ENCODE measurements at places on chromosomes 1 and 21. TPM values are rescaled to one million over a fixed set of nuclear protein-coding genes. Genes with fewer than 3 reads are reported as not detected.

GRCh38 chr1:174818014-174818616 lies 181.6 kb upstream of the CACYBP start:
- no peak overlapping the region for H3K27ac ChIP-seq
- H3K4me1 ChIP-seq = peaks cover 5% of the 10 kb centered on the region
- H3K27me3 ChIP-seq = no peaks in the 10 kb centered on the region
- H3K4me3 ChIP-seq = no peak overlapping the region

GRCh38 chr1:110119843-110120242 lies 7.6 kb downstream of the UBL4B start:
- H3K27me3 ChIP-seq = 0 out of 2 replicates have a peak, but pooled peaks cover 3% of the 10 kb centered on the region
- H3K4me1 ChIP-seq = no peaks in the 10 kb centered on the region
- H3K4me3 ChIP-seq = no peak overlapping the region
- no peak for DNase-seq

- H3K4me3 ChIP-seq = no peak overlapping the region
- H3K27me3 ChIP-seq = no peaks in the 10 kb centered on the region
- H3K36me3 ChIP-seq = no peaks in the 10 kb centered on the region
- no peak overlapping the region for H3K27ac ChIP-seq
- DNase-seq = no peak
Measured at GRCh38 chr1:121517586-121518230, 332.9 kb downstream of the SRGAP2C start.

GRCh38 chr1:244841273-244841927 lies 5.9 kb downstream of the COX20 start:
- no peaks in the 10 kb centered on the region for H3K27me3 ChIP-seq
- DNase-seq = no peak
- H3K27ac ChIP-seq = no peak overlapping the region
- H3K36me3 ChIP-seq = peaks cover 66% of the 10 kb centered on the region
- H3K4me3 ChIP-seq = no peak overlapping the region
- H3K4me1 ChIP-seq = no peaks in the 10 kb centered on the region

- no peaks in the 10 kb centered on the region for H3K4me1 ChIP-seq
- H3K27ac ChIP-seq = no peak overlapping the region
- H3K4me3 ChIP-seq = no peak overlapping the region
- no peaks in the 10 kb centered on the region for H3K27me3 ChIP-seq
- H3K36me3 ChIP-seq = no peaks in the 10 kb centered on the region
Measured at GRCh38 chr1:5980314-5981008, 11.8 kb downstream of the NPHP4 start.

DNA sequence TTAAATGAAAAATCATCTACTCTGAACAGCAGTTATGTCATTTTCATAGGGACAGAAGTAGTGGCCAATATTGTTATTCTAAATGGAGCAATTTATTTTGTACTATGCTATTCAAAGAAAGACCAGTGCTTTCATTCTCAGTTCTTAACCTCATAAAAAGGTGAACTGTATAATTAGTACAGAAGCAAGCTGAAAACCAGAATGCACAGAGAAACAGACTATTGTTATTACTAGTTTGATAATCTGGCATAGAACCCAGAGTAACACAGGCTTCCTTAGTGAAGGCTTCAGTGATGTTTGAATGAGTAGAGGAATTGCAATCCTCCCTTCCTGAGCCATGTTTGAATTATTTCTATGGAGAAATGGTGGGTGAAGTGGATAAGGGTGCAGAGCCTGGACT lies 131.6 kb upstream of the LRRC7 start:
- H3K27ac ChIP-seq = no peak overlapping the region
- H3K27me3 ChIP-seq = no peaks in the 10 kb centered on the region
- DNase-seq = no peak
- no peaks in the 10 kb centered on the region for H3K36me3 ChIP-seq
- H3K4me3 ChIP-seq = no peak overlapping the region

- no peak overlapping the region for H3K4me3 ChIP-seq
- DNase-seq = no peak
- H3K36me3 ChIP-seq = no peaks in the 10 kb centered on the region
Measured at GRCh38 chr1:101100674-101101073, 75.1 kb upstream of the DPH5 start.

GRCh38 chr1:99979091-99979490 lies 9.3 kb downstream of the SLC35A3 start:
- no peaks in the 10 kb centered on the region for H3K27me3 ChIP-seq
- no peak for DNase-seq
- H3K4me3 ChIP-seq = no peak overlapping the region
- peaks cover 6% of the 10 kb centered on the region for H3K36me3 ChIP-seq
- H3K4me1 ChIP-seq = no peaks in the 10 kb centered on the region

GRCh38 chr1:90591355-90591969 lies 125.6 kb downstream of the BARHL2 start:
- H3K4me3 ChIP-seq = no peak overlapping the region
- no peaks in the 10 kb centered on the region for H3K27me3 ChIP-seq
- H3K4me1 ChIP-seq = no peaks in the 10 kb centered on the region
- no peak for DNase-seq
- H3K36me3 ChIP-seq = no peaks in the 10 kb centered on the region

- 0 out of 2 replicates have a peak, but pooled peaks cover 3% of the 10 kb centered on the region for H3K4me1 ChIP-seq
- H3K27me3 ChIP-seq = no peaks in the 10 kb centered on the region
- no peak overlapping the region for H3K27ac ChIP-seq
- no peak overlapping the region for H3K4me3 ChIP-seq
- H3K36me3 ChIP-seq = no peaks in the 10 kb centered on the region
Measured at GRCh38 chr1:198128533-198128932, 28.3 kb upstream of the NEK7 start.

DNA sequence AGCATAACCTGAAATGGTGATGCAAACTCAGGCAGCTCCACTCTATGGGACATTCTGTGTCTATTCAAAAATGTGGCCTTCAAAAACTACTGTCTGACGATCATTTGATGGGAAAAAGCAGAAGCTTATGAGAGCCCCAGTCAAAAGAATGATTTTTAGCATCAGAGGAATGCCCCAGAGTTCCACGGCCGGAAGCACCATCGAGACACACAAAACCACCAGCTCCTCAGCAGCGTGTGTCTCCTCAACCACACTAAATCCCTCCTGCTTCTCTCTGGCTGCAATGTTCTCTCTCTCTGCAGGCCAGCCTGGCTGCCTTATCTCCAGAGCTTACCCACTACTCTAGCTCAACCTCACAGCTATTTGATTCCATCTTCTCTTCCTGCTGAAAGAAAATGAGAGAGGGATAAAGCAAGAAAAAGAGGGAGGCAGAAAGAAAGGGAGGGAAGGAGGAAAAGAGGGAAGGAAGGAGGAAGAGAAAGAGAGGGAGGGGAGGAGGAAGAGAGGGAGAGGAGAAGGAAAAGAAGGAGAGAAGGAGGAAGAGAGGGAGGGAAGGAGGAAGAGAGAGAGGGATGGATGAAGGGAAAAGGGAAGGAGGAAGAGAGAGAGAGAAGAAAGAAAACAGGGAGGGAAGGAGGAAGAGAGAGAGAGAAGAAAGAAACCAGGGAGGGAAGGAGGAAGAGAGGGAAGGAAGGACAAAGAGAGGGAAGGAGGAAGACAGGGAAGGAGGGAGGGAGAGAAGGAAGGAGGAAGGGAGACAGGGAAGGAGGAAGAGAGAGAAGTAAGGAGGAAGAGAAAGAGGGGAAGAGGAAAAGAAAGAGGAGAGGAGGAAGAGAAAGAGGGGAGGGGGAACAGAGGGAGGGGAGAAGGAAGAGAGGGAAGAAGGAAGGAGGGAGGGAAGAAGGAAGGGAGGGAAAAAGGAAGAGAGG lies 33.5 kb upstream of the LAPTM5 start:
- peaks cover 31% of the 10 kb centered on the region for H3K4me1 ChIP-seq
- H3K27me3 ChIP-seq = no peaks in the 10 kb centered on the region
- H3K36me3 ChIP-seq = no peaks in the 10 kb centered on the region
- H3K27ac ChIP-seq = peak overlapping the region; percentile 18
- H3K4me3 ChIP-seq = no peak overlapping the region

The SPATA21 gene
- 0.05 TPM for total RNA-seq

The CDA gene
- total RNA-seq = not detected

Data from SJCRH30 (cell line).